Right kidney (tissue), 9 donors: ENCODE measurements at places on chromosomes 1 and 21.

- DNase-seq = peak; percentile 66
Observed at GRCh38 chr1:27525296-27526272, 35.6 kb upstream of the WASF2 start.

GRCh38 chr1:82090104-82090503 lies 289.4 kb downstream of the ADGRL2 start:
- DNase-seq = no peak

- DNase-seq = no peak
Observed at GRCh38 chr1:226066415-226067078, 4.0 kb downstream of the H3-3A start.

DNA sequence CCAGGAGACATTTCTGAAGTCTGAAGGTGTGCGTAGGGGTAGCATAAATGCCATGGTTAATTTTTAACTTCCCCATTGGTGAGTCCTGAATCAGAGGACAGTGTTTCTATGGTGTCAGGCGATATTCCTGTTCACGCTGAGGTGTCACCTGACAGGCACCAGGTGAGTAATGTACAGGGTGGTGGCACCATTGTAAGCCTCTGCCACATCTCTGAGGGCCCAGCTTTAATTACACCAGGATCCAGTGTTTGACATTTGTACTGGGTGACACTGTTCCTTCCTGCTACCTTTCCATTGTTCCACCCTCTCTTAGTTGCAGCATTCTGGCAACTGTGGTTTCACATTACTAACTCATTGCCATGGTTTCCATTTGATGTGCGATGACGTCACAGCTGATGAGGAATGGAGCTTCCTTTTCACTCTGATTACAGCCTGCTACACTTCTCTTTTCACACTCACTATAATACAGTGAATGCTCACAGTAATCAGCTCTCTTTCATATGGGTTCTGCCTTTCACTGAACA lies 40.6 kb upstream of the MARK1 start:
- DNase-seq = peak; percentile 43

DNA sequence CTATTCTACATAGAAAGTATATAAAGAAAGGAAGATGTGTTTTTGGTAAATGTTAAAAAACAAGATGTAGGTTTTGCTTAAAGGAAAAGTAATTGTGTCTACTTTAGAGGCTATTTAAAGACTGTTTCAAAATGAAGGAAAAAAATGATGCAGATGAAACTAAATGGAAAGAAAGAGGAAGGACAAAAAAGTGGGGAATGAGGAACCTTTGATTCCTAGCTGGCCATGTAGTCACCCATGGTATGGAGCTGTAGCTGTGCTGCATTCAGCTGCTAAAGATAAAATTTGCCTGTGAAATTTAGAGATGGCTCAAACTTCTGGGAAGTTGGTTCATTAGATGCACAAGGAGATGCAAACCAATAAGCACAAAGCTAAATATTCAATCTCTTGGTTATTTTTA lies 86.8 kb upstream of the SERBP1 start:
- DNase-seq = no peak

GRCh38 chr1:145972580-145972979 lies 8.1 kb downstream of the POLR3GL start:
- DNase-seq = no peak

DNA sequence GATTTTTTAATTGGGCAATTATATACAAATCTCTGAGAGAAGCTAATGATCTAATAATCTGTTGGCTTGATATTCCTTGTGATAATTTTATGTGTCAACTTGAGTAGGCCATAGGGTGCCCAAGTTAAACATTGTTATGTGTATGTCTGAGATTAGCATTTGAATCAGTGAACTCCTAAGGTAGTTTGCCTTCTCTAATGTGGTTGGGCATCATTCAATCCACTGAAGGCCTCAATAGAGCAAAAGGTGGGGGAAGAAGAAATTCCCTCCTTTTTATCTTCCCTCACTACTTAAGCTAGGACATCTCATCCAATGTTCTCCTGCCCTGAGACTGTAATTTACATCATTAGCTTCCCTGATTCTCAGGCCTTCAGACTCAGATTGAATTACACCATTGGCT lies 394.5 kb downstream of the LMO4 start:
- DNase-seq = no peak

GRCh38 chr21:24955275-24955961 lies 651.9 kb downstream of the MRPL39 start:
- no peak for DNase-seq

GRCh38 chr1:165639821-165640623 lies 9.0 kb downstream of the MGST3 start:
- DNase-seq = no peak
